ENCODE measurements at places on chromosomes 5 and 9. TPM values are rescaled to one million over a fixed set of nuclear protein-coding genes. Genes with fewer than 3 reads are reported as not detected.

NSD1 gene
- 86.7 TPM for total RNA-seq

KCTD16 gene
- total RNA-seq = 0.09 TPM

MAT2B gene
- 101 TPM for total RNA-seq

GADD45G gene
- total RNA-seq = 3.4 TPM

SAPCD2 gene
- total RNA-seq = 12.7 TPM

RAD17 gene
- 27.6 TPM for total RNA-seq

RC3H2 gene
- 34.4 TPM for total RNA-seq

MEGF10 gene
- total RNA-seq = not detected

GPSM1 gene
- 7.5 TPM for total RNA-seq

ZNF366 gene
- total RNA-seq = not detected

BARX1 gene
- not detected for total RNA-seq

OTP gene
- not detected for total RNA-seq

IQGAP2 gene
- total RNA-seq = 62.5 TPM

PLPP7 gene
- not detected for total RNA-seq

NUDT2 gene
- 27.9 TPM for total RNA-seq

TAF11L8 gene
- total RNA-seq = not detected

MED22 gene
- total RNA-seq = 46.3 TPM

MRPS27 gene
- total RNA-seq = 91.9 TPM

PHF24 gene
- not detected for total RNA-seq

KCNV2 gene
- not detected for total RNA-seq

NFIL3 gene
- total RNA-seq = 69.3 TPM

IL3 gene
- 69.7 TPM for total RNA-seq

NUTM2F gene
- not detected for total RNA-seq

ERBIN gene
- total RNA-seq = 43.1 TPM

ENHO gene
- total RNA-seq = 0.35 TPM

FBP1 gene
- 0.55 TPM for total RNA-seq

IFNK gene
- total RNA-seq = not detected

SLC45A2 gene
- total RNA-seq = not detected

PRSS3 gene
- total RNA-seq = 0.84 TPM

CACNA1B gene
- not detected for total RNA-seq

SSBP2 gene
- 9.2 TPM for total RNA-seq

PCDHB7 gene
- total RNA-seq = not detected

ARL14EPL gene
- total RNA-seq = not detected

PCDHGA6 gene
- 0.22 TPM for total RNA-seq

HINT2 gene
- 65.1 TPM for total RNA-seq

NEUROG1 gene
- total RNA-seq = not detected

MCC gene
- 5.4 TPM for total RNA-seq

CLK4 gene
- 27.4 TPM for total RNA-seq

BASP1 gene
- 0.49 TPM for total RNA-seq

FAM153A gene
- total RNA-seq = 6.7 TPM

GARIN3 gene
- total RNA-seq = 0.29 TPM

LRRC19 gene
- not detected for total RNA-seq

Measured in CD8-positive, alpha-beta memory T cell (primary cell).